Pulmonary artery endothelial cell (primary cell): ENCODE measurements at places on chromosomes 2 and 18. TPM values are rescaled to one million over a fixed set of nuclear protein-coding genes. Genes with fewer than 3 reads are reported as not detected.

The CHPF gene
- total RNA-seq = 0.35 and 0.86 TPM in 2 replicates

The LCT gene
- total RNA-seq = not detected in 2 replicates

The AUP1 gene
- 95.4 and 124 TPM in 2 replicates for total RNA-seq

The TSPYL6 gene
- not detected in 2 replicates for total RNA-seq

The ELMOD3 gene
- 8.3 and 17.9 TPM in 2 replicates for total RNA-seq

The MAP2 gene
- total RNA-seq = 14.5 and 24.9 TPM in 2 replicates

The IL1R1 gene
- total RNA-seq = 5.5 and 17.3 TPM in 2 replicates

The KCNJ13 gene
- total RNA-seq = not detected in 2 replicates

The EFEMP1 gene
- total RNA-seq = 3,607 and 5,886 TPM in 2 replicates

The FEV gene
- total RNA-seq = not detected in 2 replicates

The ATP6V1C2 gene
- total RNA-seq = 0.04 TPM in 1 of 2 replicates, not detected in the other
